ENCODE measurements at places on chromosomes 7 and 10. TPM values are rescaled to one million over a fixed set of nuclear protein-coding genes. Genes with fewer than 3 reads are reported as not detected.
A peak's percentile ranks its signal among the peaks of the same experiment; 100 is the strongest.

CUZD1 gene
- not detected for total RNA-seq

DNA sequence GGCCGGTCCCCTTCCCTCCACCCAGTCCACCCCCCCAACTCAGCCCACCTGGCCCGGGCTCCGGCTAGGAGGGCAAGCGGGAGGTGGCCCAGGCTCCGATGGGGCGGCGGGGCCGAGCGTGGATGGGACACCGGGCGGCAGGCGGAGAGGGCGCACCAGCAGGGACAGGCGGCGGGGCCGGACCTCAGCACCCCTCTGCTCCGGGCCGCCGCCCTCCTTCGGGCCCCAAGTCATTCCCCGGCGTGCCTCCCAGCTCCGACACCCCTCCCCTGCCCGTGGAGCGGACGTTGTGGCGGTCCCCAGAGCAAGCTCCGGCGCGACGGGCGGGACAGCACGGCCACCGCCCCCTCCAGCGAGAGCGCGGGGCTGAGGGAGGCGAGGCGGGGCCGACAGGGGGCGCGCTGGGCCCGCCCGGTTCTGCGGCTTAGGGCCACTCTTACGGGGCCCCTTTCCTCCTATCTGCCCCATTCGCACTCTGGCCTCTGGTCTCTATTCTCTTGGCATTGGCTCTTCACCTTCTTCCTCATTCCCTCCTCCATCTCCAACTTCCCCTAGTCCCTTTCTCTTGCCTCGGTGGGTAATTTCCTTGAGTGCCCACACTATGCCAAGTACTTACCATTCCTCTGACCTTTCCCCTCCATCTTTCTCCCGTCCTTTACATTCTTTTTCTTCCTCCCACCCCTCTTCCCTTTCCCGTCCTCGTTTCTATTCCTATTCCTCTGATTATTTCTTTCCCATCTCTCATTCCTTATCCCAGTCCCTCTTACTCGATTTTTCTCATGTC lies 701 bp upstream of the GBX1 start:
- DNase-seq, result peak; percentile 47

NFKB2 gene
- total RNA-seq, result 13.0 TPM

GRCh38 chr10:112524641-112525040 lies 77.6 kb downstream of the VTI1A start:
- no peak for DNase-seq

GRCh38 chr10:100349672-100350071 lies 2.6 kb downstream of the SCD start:
- DNase-seq, result no peak

All from SK-MEL-5 (cell line).